ENCODE measurements at places on chromosomes 1 and 21.

- DNase-seq, result no peak
Measured at GRCh38 chr21:37207441-37208009, 59.6 kb downstream of the VPS26C start.

- DNase-seq, result no peak
Measured at GRCh38 chr1:225044258-225044657, 114.8 kb downstream of the DNAH14 start.

- no peak for DNase-seq
Measured at GRCh38 chr1:118136187-118136941, 48.7 kb downstream of the SPAG17 start.

GRCh38 chr1:33607444-33608005 lies 135.1 kb downstream of the ZSCAN20 start:
- no peak for DNase-seq

DNA sequence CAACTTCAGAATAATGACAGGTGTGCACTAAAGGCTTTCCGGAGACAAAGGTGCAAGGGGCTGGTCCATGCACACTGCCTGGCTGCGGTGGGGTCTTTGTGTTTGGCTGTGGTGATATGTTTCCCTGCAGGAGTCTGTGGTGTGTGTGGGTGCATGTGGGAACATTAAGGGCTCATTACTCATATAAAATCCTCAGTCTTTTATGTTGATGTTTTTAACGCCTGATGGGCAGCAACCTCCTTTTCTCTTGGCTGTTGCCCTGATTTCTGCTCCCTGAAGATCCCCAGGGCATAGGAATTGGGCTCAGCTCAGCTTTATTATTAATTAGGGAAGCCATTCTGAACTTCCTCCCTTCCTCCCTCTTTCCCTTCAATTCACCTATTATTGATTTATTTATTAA lies 67.6 kb upstream of the SPAG17 start:
- no peak for DNase-seq

DNA sequence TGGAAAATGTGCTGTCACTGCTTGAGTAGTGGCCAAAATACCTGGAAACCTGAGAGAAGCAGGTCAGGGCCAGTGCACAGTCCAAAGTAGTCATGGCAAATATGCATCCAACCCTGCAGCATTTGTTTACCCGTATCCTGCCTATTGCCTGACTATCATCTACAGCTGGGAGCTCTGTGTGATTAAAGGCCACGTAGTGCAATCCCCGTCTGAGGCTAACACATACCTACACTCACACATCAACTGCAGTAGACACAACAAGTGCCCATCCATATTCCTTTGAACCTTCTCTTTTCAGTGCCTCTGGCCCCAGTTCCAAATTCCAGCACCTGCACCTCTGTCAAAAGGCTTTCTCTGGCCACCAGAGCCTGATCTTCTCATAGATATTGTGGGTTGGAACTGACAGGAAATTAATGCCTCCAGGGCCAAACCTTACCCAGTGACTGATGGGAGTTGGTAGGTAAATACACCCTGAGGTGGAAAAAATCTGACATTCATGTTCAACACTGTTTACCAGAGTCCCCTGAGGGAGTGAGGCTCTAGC lies 383.0 kb downstream of the SETD4 start:
- DNase-seq, result no peak

GRCh38 chr1:41677620-41678019 lies 193.1 kb upstream of the EDN2 start:
- no peak for DNase-seq

DNA sequence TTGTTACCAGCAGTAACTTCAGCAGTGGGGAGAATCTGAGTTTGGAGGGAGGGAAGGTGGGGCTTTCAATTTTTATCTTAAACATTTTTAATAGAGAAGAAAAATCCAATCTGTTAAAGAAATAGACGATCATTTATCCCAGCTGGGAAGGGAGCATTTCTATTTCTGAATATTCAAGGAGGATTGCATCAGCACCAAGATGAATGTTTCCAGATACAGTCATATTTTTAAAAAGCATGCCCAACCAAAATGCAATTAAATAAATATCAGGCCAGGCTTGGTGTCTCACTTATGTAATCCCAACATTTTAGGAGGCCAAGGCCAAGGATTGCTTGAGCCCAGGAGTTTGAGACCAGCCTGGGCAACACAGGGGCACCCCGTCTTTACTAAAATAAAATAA lies 1.7 kb upstream of the ATP1A4 start:
- no peak for DNase-seq

DNA sequence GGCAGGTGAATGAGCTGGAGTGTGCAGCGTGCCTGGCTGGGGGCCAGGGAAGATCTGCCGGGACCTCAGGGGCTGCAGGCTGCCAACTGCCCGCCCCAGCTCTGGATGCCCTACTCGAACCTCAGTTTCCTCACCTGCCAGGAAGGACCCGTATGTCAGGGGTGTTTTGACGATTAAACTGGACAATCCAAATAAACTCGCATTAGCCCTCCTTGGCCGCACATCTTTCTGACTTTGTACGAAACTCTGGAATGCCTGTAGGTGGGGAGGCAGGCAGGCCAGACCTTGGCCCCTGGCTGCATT lies 8.3 kb upstream of the ZNF669 start:
- no peak for DNase-seq

- DNase-seq, result no peak
Measured at GRCh38 chr1:168288311-168289052, 7.8 kb downstream of the TBX19 start.

- no peak for DNase-seq
Measured at GRCh38 chr1:30315185-30315960, 408.0 kb downstream of the MATN1 start.

DNA sequence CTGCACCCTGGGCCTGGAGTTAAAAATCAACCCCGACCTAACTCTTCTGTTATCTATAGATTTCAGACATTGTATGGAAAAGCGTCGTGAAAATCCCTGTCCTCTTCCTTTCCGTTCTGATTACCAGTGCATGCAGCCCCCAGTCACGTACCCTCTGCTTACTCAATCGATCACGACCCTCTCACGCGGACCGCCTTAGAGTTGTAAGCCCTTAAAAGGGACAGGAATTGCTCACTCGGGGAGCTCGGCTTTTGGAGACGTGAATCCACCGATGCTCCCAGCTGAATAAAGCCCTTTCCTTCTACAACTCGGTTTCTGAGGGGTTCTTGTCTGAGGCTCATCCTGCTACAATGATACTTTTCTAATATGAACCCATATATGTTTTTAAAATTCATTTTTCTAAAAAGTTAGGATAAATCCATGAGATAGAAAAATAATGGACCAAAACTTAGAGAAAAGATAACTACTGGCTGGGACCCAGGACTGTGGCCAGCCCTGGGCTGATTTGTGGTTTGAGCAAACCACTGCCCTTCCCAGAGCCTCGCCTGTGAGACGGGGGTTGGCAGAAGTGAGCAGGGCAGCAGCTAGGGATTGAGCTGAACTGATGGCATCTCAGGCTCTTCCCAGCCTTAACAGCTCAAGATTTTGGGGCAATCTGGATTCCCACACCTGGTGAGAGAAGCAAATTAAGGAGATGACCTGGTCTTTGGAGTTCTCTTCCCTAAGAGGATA lies 5.0 kb downstream of the UQCRHL start:
- DNase-seq, result no peak

All from CD4-positive, alpha-beta T cell treated with Interleukin-1 beta for 1 hour (primary cell).